ENCODE measurements at places on chromosomes 13 and 19.
A peak's percentile ranks its signal among the peaks of the same experiment; 100 is the strongest.

DNA sequence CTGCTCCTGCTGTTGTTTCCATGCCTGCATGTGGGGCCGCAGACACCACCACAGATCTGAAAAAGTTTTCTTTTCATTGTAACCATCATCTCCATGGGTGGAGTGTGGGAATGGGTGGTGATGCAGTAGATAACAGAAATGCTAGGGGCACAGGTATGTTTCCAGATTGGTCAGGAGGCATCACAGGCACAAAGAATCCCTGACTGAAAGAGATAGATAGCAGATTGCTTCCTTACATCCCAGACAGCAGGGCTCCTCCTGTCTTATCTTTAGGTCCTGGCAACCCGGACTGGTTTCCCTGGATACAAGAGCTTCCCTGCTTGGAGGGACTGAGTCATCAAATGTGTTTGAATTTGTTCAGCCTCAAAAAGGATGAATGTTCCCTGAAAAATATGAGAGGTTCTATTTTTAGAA lies 1937.6 kb downstream of the PCDH9 start:
- DNase-seq, result no peak

DNA sequence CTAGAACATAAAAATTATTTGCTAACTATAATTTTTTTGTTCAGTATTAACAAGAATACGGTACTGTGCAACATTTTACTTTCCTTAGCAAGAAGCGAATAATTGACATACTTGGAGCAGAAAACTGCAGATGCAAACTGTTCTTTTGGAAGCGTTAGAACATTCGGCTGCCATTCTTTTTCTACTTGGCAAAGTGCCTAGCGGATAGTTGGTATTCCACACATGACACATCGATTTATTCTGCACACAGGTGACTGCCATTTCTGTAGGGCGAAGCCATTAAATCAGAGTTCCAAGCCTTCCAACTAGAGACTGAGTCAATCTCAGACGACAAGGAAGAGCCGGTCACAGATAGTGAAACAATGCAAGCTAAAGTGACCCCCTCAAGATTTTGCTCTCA lies 117.4 kb downstream of the TRPC4 start:
- DNase-seq, result no peak

DNA sequence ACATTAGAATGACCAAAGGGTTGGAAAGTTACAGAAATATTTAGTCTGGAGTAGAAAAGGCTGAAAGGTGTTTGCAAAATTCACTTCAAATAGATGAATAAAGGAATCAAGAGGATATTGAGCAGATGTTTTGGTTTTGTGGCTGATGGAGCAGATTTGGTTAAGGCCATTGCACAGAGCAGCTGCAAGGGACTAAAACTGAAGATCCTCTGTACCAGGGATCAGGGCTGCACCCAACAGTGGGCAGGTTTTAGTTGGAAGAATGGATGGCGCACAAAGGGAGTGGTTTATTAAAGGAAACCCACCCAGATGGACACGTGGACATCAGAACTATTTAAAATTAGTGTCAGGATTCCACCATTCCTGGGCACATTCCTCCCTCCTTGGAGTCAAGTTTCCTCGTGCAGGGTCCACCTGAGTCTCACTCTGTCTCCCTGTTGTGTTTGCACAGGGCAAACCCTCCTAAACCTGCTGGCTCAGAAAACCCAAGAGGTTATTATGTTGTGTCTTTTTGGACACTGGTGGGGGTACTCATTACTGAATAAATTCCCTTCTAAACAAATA lies 9.2 kb upstream of the UBAC2 start:
- peak; percentile 7 for DNase-seq

GRCh38 chr19:41945135-41945766 lies 13.9 kb downstream of the RABAC1 start:
- no peak for DNase-seq

- no peak for DNase-seq
Observed at GRCh38 chr13:99287551-99287950, 19.6 kb downstream of the GPR183 start.

DNA sequence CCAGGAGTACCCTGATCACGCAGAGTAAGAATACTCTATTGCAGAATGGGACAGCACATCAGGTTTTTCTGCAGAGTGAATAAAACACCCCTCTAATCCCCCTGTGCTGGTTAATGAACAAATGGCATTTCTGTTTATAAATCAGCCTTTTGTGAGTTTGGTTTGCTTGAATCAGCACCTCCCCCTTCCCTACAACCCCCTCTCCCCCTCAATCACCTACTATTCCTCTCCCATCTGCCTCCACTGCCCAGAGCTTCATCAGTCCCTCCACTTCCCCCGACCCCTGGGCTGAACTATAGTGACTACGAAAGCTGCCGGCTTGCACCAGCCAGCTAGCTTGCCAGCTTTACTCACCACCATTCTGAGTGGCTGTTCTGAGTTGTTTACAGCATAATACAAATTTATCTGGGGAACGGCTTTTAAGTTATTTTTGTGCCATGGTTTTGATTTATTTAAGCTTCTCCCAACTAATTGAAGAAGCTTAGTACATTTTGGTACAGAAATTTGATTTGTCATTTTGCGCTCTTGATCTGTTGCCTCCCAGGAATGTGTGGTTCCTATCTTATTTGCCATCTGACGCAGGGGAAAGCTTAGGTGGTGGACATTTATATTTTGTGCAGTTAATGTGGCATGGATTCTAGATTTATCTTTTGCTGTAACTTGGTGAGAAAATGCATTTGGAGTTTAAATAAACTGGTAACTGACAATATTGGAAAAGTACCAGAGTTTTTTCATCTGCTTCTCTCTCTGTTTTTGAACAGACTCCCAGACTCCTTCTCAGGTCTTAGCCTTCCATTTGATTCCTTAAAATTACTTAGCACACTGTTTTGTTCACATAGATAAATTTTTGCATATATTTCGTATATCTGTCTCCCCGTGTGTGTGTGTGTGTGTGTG lies 41.7 kb upstream of the WDFY2 start:
- no peak for DNase-seq

DNA sequence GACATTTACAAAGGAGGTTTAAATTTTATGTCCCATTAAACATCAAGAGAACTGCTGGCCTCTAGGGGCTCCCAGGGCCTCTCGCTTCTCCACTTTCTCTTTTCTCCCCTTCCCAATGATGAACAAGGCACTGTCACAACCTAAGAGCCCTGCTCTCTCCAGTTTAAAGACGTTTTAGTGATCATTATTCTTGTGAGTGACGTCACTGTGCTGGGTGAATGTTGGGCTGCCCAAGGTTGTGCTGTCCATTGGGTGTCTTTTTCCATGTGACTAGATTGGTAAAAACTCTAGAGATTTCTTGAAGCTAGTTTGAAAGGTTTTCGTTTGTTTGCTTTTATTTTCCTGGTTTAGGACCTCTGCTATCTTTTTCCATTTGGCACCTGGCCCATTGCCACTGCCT lies 602.6 kb downstream of the PCDH9 start:
- no peak for DNase-seq

- DNase-seq, result no peak
Observed at GRCh38 chr19:10206226-10206885, 11.6 kb upstream of the DNMT1 start.

GRCh38 chr19:40623403-40624251 lies 22.5 kb downstream of the LTBP4 start:
- DNase-seq, result no peak

DNA sequence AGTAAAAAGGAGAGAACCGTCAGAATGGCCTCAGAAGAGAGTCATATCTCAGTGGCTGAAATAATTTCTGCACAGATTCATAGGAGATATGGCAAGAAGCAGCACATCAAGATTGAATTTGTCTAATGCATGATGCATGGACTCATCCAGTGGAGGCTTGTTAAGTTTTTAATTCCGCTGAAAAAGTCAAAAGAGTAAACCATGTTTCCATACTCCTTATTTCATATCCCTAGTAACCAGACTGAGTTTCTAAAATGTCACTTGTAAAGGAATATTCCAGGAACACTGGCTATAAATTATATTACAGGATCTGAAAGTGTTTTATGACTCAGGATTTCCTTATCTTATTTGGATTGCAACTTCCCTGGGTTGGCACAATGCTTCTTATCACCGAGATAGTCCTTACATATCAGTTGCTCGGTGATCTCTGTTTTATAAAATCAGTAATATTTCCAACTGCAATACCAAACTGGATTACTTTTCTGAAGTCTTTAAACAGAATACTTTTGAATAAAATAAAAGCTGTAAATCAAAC lies 180.2 kb upstream of the TSC22D1 start:
- DNase-seq, result no peak

GRCh38 chr13:51865838-51866237 lies 4.1 kb downstream of the CCDC70 start:
- DNase-seq, result no peak

DNA sequence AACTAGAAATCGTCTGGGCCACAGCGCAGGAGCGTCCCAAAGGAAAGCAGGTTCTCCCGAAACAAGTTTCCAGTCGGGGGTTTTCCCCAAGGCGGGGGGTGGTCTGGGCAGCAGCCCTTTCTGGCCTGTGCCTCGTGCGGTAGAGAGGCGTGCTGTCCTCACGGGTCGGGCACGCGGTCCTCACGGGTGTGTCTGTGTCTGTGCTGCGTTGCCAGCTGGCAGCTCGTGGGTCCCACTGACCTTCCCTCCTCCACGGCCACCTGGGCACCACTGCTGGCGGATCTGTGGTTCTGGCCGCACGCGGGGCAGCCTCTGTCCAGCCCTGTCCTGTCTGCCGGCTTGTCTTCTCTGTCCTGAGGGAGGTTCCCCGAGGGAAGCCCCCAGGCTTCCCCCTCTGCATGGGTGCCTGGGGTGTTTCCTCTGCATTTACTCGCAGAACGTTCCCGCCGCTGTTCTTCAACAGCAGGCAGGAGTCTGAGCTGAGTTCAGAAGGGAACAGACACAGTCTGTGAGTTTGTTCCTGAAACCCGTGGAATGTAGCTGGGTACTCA lies 98.2 kb upstream of the MCF2L start:
- DNase-seq, result no peak

DNA sequence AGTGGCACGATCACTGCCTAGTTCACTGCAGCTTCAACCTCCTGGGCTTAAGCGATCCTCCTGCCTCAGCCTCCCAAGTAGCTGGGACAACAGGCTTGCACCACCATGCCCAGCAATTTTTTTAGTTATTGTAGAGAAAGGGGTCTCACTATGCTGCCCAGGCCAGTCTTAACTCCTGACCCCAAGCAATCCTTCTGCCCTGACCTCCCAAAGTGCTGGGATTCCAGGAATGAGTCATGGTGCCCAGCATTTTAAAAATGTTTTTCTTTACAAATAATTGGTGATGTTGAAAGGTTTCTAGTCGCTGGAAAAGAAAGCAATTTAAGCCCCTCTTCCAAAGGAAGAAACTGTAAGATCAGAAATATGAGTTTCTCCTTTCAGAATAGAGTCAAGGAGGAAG lies 19.4 kb downstream of the DYRK1B start:
- DNase-seq, result no peak

- DNase-seq, result no peak
Observed at GRCh38 chr19:41309180-41310032, 566 bp upstream of the CCDC97 start.

DNA sequence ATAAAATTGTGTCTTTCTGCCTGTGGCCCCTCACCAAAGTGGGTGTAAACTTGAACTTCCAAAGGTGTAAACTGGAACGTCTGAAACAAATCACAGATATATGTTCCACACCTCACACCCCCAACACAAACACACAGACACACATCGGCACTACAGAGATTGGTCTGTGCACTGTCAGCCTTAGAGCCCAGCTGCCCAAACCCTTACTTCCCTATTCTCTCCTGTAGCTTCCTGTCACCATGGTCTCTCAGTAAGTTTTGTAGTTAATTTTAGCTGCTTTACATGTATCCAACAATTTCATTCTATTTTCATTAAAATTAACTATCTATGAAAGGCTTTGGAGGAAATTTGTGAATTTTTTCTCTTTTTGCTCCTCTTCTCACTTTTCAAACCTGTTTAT lies 5.4 kb downstream of the TM9SF2 start:
- no peak for DNase-seq

DNA sequence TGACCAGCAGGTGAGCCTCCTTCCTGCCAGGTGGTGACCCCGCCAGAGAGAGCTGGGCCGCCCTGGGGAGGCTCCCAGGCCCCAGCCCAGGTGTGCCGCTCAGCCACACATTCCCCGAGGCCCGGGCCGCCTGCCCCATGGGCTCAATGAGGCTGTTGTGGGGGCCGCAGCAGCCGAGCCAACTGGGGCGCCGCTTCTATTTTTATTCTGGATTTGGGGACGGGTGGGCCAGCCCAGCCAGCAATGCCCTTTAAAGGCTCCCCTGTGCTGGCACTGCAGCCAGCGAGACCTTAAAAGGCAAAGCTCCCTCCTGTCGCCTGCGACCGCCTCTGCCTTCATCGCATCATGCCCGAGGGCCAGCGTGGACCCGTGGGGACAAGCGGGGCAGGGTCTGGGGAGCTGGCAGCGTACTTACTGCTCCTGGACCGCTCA lies 17.7 kb upstream of the CRTC1 start:
- DNase-seq, result no peak

DNA sequence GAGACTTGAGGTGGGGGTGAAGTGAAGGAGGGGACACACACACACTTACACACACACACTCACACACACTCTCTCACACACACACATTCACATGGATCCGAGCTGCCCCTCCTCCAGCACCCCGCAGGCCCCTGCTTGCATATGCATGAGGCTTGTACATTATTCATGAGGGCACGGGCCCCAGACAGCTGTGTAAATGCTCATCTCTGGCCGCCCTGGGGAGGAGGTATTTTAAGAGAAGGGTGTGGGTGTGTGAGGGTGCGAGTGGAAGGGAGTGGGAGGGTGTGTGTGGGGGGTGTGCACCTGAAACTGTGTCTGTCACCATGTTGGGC lies 2.4 kb downstream of the NCAN start:
- peak; percentile 68 for DNase-seq

GRCh38 chr13:58926858-58927257 lies 1236.9 kb downstream of the DIAPH3 start:
- no peak for DNase-seq

GRCh38 chr19:13796301-13797057 lies 1.2 kb downstream of the ZSWIM4 start:
- no peak for DNase-seq

- DNase-seq, result no peak
Observed at GRCh38 chr13:33717775-33718174, 100.2 kb upstream of the RFC3 start.

- DNase-seq, result peak; percentile 46
Observed at GRCh38 chr13:25980255-25980654, 71.6 kb downstream of the SHISA2 start.

DNA sequence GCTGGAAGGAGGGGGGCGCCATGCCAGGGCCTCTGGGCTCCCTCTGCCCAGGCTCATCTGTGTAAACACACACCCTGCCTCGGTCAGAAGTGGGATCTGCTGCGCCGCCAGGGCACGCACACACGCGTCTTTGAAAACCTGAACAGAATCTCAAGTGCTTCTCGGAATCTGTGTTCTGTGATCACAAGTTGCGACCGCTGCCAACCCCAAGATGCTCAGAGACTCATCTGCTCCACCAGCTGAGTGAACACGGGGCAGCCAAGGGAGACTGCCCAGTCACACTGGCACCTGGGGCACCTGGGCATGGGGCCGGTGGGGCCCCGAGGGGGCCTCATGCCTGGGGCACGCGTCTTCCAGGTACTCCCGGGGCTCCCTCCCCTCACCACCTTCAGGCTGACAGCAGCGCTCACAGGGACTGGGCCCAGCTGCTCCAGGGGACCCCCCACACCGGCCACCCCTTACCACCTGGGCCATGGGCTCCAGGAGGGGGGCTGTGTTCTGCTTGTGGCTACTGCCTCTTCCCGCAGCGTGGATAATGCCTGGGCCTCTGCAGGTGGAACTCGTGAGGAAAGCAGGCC lies 59.0 kb downstream of the KLF2 start:
- DNase-seq, result no peak
